ENCODE measurements at places on chromosomes 5 and 9. TPM values are rescaled to one million over a fixed set of nuclear protein-coding genes. Genes with fewer than 3 reads are reported as not detected.

- DNase-seq, result no peak
These were observed 158.2 kb downstream of the DENND1A start for GRCh38 chr9:123771690-123772089.

DNA sequence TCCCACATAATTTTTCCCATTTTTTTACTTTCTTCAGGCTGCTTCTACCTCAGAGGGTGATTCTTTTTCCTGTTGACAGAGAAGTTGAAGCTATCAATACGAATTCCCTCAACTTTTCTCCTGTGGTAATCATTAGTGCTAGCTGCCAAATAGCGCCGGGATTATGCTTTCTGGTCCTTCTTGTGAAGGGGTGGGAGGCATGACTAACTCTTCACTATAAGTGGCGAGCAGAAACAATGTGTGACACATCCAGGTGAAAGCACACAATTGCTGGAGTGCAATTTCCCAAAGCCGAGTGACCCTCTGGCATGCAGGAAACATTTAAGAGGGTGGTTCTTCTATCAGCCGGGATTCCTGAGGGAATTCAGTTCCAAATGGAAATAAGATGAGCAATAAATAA, 56.0 kb downstream of the TRPC7 start:
- no peak for DNase-seq

GRCh38 chr5:77937015-77937908, 161.1 kb upstream of the TBCA start:
- DNase-seq, result no peak

GRCh38 chr9:16501726-16502125, 368.7 kb downstream of the BNC2 start:
- no peak for DNase-seq

DNA sequence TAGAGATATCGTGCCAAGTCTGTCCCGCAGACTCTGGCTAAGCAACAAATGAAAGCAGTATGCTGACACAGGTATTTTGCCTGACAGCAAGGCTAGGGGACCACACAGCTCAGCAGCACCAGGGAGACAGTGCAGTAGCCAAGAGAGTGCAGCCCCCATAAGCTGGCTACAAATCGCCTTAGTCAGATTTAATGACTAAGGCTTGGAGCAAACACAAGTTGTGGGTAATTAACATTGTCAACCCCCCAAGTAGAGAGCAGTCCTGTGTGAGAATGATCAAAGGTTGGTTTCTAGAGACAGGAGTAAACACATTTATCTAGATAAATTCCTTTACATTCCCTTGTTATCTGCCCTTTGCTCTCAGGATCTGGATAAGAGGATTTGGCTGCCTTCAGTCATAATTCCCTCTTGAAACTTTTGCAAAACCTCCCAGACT, 1434.5 kb upstream of the CDH6 start:
- no peak for DNase-seq

GRCh38 chr9:135254176-135255032, 166.9 kb downstream of the OLFM1 start:
- DNase-seq, result no peak

- no peak for DNase-seq
These were observed 149.1 kb upstream of the TRPM3 start for GRCh38 chr9:71270554-71270953.

GRCh38 chr9:68802525-68803015, 97.5 kb downstream of the PIP5K1B start:
- DNase-seq, result peak; percentile 32

DNA sequence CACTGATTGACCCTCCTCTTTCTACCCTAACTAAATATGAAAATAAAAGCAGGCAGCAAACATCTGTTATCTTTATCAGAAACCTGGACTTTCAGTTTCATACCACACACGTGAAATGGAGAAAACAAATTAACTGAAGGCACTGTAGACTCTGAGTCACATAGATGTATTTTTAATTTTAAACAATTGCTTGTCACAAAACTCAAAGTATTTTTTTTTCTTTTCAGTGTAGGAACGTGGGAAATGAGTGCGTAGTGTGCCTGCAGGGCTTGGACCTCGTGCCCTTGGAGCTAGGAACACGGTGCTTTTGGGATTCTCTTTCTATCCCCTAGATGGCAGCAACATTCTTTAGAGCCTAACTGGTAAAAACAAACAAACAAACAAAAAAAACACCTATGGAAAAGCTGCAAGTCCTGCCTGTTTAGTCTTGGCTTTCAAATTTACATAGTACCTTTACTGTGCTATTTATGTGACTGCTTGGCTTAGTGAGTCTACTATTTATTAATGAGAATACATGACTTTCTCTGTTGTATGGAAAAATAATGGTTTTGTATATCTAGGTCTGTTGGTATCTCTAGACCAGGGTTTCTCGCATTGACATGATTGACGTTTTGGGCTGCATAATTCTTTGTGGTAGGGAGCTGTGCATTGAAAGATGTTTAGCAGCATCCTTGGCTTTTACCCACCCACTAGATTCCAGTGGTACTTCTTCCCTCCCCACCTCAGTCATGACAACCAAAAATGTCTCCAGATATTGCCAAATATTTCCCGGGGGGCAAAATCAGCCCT, 16.8 kb upstream of the ACTBL2 start:
- peak; percentile 11 for DNase-seq

The SLC6A19 gene
- total RNA-seq, result not detected

The SLF1 gene
- total RNA-seq, result 18.8 TPM

The GPX8 gene
- total RNA-seq, result not detected

The PTCH1 gene
- 49.9 TPM for total RNA-seq

The ANXA2R gene
- 15.1 TPM for total RNA-seq
